ENCODE measurements at places on chromosomes 6 and 20.

DNA sequence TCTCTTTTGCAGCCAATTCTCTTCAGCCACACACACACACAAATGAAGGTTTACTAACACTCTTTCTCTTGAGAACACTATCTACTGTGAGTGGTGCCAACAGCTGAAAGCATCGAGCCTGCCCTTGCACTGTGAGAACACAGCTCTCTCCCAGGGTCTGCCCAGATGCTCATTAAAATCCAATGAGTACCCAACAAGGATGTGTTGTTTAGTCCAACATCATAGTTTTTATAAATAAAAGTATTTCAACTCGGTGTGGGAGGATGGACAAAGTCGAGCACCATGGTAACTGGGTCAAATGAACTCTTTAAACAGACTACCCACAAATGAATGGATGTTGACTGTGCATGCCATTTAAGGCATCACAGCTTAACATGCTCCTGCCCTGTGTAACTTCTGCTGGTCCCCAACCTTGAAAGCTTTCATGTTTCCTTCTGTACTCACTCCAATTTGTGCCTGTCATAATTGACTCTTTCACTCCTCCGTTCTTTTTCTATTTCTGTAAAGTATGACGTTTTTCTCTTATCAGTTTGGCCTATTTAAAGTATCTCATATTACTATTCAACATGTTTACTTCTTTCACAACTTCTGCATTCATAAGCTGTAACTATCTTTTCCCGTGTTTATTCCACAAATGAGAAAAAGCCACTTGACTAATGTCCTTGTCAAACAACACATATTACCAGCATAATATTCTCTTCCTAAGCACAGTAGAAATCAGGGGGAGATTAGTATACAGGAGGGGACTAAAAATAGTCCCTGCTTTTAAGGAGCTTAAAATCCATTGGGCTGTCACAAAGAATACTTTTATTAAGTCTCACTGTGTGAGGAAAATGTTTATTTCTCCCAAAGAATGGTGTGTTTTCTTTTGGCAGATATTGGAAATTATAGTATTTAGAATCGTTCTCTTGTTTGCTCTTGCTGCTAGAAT is 215.4 kb downstream of the RFPL4B start:
- peak; percentile 35 for DNase-seq

- DNase-seq: no peak
Observed at GRCh38 chr6:165082636-165083035, 226.8 kb downstream of the C6orf118 start.

- no peak for DNase-seq
Observed at GRCh38 chr20:52010541-52010940, 181.0 kb downstream of the ZFP64 start.

DNA sequence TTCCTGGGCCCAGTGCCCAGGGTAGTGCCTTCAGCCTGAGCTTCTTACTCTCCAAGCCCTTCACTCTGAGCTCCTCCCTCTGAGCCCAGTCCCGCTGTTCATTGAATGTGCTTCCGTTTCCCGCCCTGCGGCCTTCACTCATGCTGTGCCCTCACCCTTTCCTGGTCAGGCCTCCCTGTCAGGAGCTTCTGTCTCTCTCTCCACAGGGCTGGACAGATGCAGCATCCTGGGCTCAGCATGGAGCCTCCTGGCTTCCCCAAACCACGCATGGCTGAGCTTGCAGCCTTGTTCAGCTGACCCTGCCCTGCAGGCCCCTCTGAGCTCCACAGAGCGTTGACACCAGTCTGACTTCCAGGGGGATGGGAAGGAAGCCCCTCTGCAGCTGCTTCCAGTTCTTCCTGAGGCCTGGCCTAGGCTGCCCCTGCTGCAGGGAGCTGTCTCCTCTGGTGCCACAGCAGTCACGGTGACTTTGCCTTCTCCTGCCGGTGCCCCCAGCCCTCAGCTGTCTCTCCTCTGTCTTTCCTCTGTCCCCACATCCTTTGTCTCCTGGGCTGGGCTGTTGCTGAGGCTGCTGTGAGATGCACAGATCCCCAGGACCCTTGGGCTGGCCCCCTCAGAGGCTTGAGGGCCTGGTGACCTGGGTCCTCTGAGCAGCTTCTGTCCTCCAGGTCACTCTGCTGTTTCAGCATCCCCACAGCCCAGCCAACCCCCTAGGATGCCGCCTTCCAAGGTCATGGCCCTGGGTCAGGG is 7.9 kb upstream of the MYT1 start:
- DNase-seq: no peak

DNA sequence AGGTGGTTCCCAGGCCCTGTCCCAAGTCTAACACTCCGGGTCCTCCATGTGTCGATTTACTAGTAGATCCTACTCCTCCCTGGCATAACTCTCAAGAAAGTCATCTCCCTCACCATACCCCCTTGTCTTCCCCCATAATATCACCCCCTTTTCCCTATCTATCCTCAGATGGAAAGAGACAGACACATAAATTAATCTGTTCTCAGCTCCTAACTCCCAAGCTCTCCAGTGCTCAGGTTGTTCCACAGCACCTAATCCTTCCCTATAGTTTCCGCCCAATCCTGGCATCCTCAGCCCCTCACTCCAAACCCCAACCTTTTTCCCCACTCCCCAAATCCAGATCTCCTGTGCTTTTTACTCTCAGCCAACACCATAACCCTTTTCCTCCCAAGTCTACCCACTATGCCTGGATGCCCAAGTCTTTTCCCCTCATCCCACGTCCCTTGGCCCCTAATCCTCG is 808 bp downstream of the ILRUN start:
- no peak for DNase-seq

GRCh38 chr20:1939270-1939595 is 44.0 kb downstream of the SIRPA start:
- no peak for DNase-seq

GRCh38 chr6:125316621-125317020 is 14.9 kb upstream of the HDDC2 start:
- peak; percentile 20 for DNase-seq

GRCh38 chr20:1993986-1994385 is at the start of gene PDYN:
Gene PDYN, minus strand, starts transcription at chr20:1994058. Its CDS starts 10,974 bp downstream, at chr20:1983084.
- no peak for DNase-seq

DNA sequence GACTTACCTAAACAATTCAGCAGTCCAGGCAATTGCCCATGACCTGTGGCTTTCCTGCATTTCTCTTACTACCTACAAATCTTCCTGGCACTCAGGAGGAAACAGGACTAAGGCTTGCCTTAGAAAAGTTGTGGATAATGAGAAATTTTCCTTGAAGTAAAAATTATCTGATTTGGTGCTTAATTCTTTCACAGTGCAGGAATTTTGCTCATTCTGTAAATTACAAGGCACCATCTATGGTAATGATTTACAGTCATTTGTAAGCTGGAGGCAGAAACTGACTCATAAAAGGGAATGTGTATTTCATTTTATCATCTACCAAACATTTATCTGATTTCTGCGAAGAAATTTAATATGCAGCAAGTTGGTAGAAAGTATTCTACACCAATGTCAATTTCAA is 211.5 kb upstream of the FKBP1C start:
- no peak for DNase-seq

GRCh38 chr20:4082406-4083097 is 67.2 kb upstream of the RNF24 start:
- peak; percentile 80 for DNase-seq

GRCh38 chr6:99467509-99468106 is 42.5 kb upstream of the PNISR start:
- DNase-seq: peak; percentile 18

DNA sequence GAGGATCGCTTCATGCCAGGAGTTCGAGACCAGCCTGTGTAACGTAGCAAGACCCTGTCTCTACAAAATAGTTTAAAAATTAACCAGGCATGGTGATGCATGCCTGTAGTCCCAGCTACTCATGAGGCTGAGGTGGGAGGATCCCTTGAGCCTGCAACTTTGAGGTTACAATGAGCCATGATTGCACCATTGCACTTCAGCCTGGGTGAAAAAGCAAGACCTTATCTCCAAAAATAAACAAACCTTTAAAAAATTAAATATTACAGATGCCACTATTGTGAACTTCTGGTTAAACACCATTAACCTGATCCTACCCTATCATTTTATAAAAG is 116.8 kb downstream of the ARHGAP18 start:
- DNase-seq: no peak

DNA sequence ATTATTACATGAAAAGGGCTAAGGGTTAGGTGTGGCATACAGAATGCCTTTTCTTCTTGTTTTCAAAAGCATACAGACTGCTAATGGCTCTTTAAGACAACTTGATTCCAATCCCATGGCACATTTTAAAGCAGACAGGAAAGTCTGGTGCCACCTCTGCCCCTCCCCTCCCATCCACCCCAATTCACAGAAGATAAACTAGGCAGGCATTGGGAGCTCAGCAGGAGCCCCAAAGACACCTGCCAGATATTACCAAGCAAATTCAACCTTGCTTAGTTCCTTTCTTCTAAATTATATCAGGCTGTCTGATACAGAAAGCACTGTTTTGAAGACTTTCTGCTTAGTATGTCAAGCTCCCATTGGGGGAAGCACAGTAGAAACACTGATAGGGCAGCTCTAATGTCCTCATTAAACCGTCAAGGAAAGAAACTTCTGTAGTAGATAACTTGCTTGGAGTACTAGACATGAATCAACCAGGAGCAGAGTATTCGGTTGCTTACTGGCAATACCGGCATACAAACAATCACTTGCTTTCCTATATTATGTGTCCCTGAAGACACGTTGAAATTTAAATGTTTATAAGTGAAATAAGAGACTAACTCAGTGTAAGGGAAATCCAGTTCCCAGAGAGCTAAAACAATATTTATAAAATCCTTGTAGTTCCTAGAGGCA is 13.0 kb downstream of the SESN1 start:
- no peak for DNase-seq

DNA sequence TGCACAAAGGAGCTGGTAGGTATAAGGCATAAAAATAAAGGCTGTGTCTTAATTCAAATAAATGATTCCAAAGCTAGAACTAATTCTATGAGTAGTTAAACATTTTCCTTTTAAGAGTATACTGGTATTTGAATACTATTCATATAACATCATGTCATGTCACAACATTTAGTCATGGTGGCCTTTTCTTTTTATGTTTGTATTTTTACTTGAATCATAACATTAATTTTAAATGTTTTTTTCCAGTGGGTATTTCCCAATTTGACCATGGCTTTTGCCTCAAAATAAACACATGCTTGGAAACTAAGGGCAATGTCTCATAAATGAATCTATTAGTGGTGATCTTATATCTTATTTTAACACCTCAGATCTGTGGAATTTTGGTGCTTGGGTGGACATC is 177.1 kb downstream of the CD109 start:
- DNase-seq: no peak

GRCh38 chr6:20483887-20484497 is 50.3 kb upstream of the CDKAL1 start:
- no peak for DNase-seq

DNA sequence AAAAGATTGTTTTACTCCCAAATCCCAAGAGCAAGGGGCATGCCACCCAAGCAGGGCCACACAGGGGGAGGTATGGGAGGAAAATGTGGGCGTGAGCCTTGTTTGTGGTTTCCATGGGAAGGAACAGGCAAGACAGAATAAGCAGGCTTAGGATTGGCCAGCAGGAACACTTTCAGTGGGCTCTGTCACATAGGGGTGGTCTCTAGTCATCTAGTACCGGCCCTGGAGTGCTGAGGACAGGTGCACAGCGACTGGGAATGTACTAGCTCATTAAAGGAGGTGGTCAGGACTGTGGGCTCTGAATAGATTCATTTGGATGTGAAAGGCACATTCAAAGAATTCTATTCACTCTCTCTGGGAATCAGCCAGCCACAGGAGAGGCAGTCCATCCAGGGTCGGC is 175.6 kb downstream of the TBC1D7 start:
- no peak for DNase-seq

DNA sequence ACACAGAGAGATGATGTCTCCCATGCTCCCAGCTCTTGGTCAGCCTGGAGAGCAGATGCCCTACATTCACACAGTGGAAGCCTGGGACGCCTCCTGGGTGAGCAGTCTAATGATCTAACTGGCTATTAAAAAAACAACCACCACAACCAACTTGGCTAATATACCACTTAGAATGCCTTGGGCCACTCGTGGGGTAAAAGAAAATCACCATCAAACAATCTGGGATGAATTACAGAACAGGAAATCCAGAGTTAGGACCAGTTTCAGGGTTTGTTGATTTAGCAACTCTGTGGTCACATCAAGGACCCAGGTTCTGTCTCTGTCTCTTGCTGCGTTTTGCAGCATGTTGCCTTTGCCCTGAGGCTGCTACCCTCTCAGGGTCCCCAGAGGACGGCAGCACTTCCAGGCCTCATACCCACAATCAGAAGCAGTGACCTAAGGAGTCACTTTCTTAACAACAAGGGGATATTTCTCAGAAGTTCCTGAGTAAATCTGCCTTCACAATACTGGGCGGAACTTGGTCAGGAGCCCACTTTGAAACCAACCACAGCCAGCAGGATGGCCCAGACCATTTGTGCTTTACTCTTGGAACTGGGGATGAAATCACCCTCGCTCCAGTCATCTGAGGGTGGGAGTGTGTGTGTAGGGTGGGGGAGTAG is 118.7 kb downstream of the CLIC5 start:
- peak; percentile 72 for DNase-seq

- DNase-seq: no peak
Observed at GRCh38 chr20:38665506-38666285, 58.6 kb upstream of the SLC32A1 start.

DNA sequence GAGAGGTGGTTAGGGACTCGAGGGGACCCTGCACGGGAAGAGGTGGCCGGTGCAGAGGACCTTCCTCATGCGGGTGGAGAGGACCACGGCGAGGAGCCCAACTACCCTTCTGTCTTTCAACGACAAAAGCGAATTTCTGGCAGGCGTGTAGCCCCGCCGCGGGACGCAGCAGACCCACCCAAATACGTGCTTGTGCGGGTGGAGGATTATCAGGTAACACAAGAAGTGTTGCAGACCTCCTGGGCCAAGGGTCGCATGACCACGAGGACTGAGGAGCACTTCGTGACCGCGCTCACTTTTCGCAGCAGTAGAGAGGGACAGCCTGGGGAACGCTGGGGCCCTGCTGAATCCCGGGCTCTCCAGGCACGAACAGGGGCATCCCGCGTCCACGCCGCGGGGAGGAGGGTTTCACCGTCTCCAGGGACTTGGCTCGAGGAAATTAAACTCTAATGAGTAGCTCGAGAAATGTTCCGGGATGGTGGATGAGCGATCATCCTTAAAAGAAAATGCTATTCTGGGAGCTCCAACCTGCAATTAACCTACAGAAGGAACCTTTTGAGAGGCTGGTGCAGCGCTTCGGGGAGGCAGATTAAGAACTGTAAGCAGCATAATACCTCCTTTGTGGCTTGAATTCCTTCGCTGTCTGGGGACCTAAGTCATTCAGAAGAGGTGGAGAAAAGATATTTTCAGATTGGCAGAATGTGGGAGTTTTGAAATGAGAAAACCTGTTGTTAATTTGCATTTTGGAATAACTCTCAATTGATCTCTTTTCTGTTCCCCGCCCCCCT is 804 bp downstream of the C6orf141 start:
- peak; percentile 33 for DNase-seq

GRCh38 chr20:51398552-51398951 is 144.0 kb downstream of the NFATC2 start:
- DNase-seq: no peak

DNA sequence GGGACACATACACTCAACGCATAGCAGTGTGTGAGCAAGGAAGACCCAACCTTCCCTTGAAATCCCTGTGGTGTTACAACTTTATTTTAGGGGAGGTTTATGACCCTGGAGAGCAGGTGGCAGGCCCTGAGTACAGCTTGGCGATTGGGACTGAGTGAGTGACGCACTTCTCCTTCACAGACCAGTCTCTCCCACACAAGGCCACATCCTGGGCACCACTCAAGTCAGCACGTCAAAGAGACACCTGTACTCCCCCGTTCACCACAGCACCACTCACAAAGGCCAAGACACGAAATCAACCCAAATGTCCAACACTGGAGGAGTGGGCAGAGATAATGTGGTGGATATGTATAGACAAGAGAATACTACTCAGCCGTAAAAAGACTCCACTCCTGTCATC is 57.0 kb upstream of the FRMD1 start:
- no peak for DNase-seq
